ENCODE measurements at places on chromosomes 4 and X. TPM values are rescaled to one million over a fixed set of nuclear protein-coding genes. Genes with fewer than 3 reads are reported as not detected.

- DNase-seq: no peak
Measured at GRCh38 chr4:1986578-1987210, 22.1 kb downstream of the NELFA start.

GRCh38 chrX:31236231-31236630, 164.4 kb upstream of the FTHL17 start:
- DNase-seq: no peak

DNA sequence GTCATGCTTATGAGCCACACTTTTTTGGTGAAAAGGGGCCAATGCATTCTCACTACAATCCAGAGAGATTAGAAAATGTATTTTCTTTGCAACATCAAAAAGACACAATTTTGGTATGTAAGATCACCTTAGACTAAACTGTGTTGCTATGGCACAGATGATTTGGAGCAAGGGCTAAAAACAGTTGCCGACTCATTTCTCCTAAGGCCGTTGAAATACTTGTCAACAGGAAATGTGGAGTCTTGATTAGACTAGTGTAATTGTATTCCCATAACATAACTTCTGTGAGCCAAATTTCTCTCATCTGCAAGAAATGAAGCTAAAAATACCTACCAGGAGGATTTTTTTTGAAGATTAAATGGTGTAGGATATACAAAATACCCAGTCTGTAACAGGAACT, 2547.7 kb downstream of the ARAP2 start:
- DNase-seq: no peak

DNA sequence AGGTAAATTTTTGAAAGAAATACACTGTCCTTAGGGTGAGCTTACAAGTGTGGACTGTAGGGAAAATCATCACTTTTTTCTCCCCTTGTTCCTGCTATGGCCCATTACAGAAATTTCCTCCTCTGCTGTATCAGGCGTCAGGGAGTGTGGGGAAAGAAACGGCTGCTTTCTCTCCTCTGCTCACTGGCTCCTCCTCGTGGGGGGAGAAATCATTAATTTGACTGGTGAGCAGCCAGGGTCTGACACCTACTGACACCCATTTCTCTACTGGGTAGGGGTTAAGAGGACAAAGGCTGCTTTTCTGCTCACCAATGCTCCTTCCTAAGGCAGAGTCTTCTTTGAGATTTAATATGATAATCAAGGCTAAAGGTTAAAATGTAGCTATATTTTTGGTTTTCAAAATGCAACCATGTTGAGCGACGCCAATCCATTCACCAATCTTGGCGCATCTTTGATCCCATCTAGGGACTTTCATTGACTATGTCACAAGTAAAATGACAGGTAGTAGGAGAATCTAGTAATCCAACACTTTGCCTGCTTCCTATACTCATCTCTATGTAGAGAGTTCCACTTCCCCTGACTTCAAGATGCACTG, 25.1 kb downstream of the SETD7 start:
- DNase-seq: peak; percentile 41

DNA sequence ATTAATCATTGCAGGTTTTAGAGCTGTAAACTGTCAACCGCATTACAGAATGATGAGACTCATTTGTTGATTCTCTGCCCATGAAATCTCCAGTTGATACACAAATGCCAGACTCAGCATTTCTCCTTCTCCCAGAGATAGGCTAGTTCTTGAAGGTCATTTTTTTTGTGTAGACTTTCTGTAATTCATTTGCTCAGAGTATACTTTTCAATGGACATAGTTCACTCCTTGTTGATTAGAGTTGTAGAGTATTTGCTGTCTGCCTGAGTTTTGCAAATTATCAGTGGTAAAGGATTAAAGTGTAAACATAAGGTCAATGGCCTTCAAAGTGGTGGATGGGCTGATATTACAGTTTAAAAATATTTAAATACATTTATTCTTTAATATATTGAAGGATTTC, 15.2 kb upstream of the ALB start:
- no peak for DNase-seq

DNA sequence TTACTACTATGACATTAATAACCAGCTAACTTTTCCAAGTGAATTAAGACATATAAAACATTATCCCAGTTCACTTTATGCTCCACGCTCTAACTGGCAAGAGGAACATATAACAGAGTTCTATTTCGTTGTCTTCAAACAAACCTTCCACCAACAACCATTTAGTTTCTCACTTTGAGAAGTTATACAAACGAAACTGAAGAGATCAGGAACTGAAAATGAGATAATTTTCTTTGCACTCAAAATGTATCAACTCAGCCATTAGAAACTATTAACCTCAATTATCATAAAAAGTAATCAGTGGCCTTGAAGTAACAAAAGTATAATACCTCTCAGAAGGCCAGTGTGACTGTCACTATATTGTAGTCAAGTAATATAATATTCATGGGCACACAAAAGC, 70.1 kb downstream of the CHM start:
- DNase-seq: no peak

DNA sequence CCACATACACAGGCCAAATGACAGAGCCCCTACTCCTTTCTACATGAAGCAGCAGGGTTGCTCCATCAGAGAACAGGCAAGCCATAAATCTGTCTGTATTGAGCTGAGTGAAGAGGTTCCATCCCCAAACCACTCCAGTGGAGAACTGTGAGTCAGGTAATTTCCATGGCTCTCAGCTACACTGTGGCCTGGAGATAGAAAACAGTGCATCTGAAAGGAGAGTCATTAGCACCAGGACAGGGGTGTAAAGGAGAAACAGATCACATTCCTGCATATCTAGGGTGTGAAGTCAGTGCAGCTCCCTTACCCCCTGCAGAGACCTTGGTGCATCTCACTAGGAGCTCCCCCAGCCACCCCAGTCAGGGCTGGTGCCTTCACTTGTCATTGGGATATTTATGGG, 314.7 kb downstream of the CHIC1 start:
- no peak for DNase-seq

DNA sequence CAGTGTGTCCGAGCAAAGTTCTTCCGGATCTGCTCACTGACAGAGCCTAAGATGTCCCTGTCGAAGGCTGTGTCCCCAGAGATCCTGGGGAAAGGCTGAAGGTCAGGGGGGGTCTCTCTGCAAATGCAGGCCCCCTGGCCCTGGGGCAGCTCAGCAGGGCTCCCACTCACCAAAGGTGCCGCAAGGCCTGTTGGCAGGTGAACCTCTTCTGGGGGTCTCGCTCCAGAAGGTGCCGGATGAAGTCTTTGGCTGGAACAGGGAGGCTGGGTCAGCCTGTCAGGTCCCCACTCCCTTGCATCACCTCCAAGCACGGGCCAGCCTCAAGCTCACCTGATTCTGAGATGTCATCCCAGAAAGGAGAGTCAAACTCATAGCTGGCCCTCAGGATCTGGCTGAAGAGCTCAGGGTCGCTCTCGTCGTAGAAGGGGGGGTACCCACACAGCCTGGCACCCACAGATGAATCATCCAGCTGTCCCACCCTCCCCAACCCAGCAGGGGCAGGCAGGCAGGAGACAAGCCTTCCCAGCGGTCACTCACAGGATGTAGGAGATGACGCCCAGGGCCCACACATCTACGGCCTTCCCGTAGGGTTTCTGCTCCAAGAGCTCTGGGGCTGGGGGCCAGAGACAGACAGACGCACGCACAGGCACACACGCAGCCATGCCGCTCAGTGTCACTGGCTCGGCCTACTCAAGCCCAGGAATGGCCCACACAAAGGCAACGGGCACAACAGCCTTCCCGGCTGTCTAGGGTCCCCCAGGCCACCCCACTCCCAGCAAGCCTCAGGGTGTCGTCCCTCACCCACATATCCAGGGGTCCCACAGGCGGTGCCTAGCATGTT, 2.6 kb downstream of the PNCK start:
- DNase-seq: no peak

DNA sequence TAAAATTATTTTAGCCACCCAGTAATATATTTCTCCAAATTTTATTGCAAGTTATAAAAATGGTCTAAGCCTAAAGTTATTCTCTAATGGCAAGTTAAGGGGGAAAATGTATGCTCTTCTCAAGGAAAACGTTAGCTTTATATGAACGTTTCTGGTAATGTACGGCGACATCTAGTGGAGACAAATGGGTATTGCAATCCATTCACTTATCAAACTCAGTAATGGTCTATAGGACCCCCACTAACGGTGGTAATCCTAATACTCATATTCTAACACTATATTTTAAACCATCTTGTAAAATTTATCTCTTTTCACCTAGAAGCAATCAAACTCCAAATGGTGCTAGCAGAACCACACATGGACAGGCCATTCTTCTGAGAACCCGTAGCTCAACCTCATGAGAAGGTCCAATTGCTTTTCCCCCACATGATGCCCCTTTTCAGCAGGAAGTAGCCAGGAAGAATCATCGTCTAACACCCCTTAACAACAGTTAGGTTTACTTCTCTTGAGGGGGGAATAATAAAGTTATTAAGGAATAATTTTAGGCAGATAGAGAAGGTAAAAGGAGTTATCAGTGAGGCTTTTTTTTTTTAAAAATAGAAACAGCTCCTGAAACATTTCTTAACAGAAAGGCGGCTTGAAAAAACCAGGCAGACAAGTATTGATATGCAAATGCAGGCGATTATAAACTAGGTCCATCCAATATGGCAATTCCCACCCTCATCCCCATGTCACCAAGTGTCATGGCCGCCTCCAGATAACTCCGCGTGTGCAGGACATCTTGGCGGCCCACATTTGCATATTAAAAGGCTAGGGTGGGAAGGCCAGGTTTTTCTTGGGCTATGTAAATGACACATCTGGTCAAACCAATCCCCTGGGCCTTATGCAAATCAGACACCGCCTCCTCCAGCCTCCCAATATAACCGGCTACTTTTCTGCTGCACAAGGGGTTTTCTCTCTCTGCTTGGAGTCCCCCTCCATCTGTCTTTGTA, 35.0 kb downstream of the NUDT11 start:
- peak; percentile 36 for DNase-seq

- DNase-seq: no peak
Measured at GRCh38 chrX:153901753-153902140, 2.7 kb upstream of the AVPR2 start.

DNA sequence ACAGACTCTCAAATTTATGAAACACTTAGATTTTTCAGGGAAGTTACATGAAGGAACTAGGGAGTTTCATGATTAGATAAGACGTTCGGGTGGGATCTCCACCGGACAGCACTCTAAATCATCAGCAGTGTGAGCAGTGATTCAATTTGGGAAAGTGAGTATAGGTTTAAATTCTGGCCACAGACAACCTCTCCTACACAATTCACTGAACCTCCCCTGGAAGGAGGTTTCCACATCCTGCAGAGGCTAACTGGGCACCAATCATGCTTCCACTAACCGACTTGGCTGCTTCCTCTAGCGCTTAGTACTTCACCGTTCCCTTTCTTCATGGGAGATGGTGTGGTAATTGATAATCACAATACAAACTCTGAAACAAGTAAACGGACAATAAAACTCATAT, 5.6 kb downstream of the CXCL9 start:
- no peak for DNase-seq

GRCh38 chrX:42754603-42755002, 23.4 kb downstream of the PPP1R2C start:
- DNase-seq: no peak

GRCh38 chrX:104117759-104118158, 5.4 kb downstream of the ZCCHC18 start:
- no peak for DNase-seq

GRCh38 chr4:40179360-40179759, 17.5 kb upstream of the RHOH start:
- no peak for DNase-seq

- no peak for DNase-seq
Measured at GRCh38 chr4:41256740-41257256, at the start of gene UCHL1. Gene UCHL1 (plus strand): TSS chr4:41256928. CDS start chr4:41256977, 49 bp downstream.

DNA sequence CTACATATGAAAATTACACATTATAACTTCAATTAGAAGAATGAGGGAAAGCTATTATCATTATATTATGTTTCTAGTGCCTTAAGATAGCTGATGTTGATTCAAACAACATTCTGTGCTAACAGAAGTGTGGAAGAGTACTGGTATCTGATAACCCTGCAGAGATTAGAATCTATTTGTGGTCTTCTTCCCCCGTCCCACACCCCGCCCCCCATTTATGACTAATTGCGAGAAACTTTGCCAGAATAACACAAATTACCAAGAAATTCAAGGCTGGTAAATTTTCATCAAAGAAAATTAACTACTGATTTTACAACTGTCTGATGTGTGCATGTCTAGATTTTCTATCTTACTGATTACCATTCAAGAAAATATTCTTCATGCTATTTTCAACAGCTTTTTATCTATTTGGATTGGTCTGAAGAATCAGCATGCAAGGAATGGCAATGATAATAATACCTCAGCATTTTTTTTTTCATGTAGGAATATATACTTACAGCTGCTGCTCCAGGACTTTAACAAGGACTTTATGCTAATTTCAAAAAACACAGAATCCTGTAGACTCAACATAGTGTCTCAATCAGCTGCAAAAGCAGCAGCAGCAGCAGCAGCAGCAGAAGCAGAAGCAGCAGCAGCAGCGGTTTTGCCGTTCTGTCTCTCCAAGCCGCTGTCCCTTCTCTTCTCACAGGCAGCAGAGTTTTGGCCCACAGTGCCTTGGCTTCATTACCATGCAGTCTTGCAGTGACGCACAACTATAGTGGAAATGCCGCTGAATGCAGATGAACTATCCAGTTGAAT, 126.7 kb downstream of the FRYL start:
- DNase-seq: peak; percentile 20

DNA sequence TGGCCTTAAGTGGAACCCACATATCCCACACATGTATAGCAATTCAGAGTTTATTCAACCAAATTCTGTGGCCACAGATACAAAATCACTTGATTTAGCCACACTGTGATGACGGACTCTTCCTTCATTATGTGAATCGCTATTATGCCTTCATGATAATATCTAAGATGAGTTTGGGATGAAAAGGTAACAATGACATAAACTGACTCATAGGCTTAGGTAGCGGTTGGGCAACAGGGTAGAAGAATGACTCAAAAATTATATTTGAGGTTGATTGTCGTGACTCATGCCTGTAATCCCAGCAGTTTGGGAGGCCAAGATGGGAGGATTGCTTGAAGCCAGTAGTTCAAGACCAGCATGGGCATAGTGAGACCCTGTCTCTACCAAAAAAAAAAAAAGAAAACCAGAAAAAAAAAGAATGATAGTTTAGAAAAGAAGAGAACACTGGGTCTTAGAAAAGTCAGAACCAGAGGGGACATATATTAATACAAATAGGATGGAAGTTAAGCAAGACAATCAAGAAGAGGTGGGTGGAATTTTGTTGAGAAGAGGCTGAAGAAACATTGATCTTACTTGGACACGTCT, 70.4 kb upstream of the USP9X start:
- DNase-seq: no peak

- no peak for DNase-seq
Measured at GRCh38 chr4:1887052-1887451, 15.9 kb downstream of the NSD2 start.

- DNase-seq: no peak
Measured at GRCh38 chr4:10703156-10703555, 18.6 kb upstream of the CLNK start.

The SPANXD gene
- not detected for total RNA-seq

The SHROOM2 gene
- total RNA-seq: not detected

The FUNDC1 gene
- 7.4 TPM for total RNA-seq

The AWAT2 gene
- not detected for total RNA-seq

The GYPE gene
- total RNA-seq: 0.58 TPM

The F8A3 gene
- not detected for total RNA-seq

The ARMCX4 gene
- total RNA-seq: 13.3 TPM

The TMPRSS11B gene
- not detected for total RNA-seq

The MAGEA6 gene
- not detected for total RNA-seq
